ENCODE measurements at places on chromosomes 5 and 9.

DNA sequence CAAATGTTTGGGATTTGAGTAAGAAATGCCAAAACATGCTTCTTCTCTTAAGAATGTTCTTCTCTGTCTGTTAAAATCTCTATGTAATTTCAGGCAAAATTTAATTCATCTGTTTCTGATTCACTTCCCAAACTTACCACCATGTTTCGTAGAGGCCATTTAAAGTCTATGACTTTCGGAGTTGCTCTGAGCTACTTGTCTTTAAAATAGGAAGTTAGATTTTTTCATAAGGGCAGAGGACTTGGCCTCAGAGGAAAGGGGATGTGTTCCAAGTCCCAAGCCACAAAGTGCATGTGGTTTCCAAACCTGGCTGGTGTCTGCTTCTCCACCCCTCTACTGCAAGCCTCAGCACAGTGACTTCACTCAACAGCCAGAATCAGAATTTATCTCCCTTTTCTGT lies 111.3 kb upstream of the ADRA1B start:
- DNase-seq: no peak

DNA sequence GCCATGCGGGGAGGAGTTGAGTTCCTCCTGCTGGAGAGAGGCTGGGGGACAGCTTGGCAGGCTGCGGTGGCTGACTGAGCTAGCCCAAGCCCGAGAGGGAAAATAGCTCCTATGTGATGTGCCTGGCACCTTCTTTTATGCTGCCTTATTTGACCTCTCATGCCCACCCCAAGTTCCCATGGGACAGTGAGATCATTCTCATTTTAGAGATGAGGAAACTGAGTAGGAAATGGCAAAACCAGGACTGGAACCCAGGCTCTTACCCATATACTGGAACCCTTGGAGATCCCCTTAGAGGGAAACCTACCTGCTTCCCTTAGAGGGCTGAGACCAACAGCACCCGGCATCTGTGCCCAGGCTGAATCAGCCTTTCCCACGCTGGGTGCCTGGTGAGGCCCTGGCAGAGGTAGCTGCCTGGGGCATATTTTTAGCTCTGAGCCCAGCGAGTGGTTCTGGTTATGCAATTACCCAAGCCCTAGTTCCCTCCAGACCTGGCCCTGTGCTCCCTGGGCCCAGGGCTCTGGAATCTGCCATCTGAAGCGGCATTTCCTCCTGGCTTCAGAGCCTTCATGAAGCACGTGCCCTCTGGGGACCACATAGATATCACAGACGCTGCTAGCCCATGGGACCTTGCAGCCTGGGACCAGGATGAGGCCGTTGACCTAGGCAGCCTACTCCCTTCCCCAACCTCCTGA lies 23.6 kb downstream of the COL27A1 start:
- DNase-seq: no peak

DNA sequence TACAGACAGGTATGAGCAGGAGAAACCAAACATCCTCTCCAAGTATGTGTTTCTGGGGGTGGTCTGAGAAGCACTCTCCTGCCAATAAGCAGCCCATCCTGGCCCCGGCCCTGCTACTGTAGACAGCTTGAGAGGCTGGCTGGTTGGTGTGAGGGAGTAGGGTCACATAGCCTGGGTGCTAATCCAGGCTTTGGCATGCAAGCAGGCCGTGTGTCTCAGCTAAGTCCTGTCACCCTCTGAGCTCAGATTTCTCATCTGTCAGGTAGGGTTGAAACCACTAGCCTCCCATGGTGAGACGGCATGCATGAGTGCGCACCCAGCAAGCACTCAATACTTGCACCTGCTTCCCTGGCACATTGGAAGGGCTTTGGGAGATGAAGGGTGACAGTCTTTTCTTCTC lies 49.8 kb upstream of the PHYKPL start:
- no peak for DNase-seq

DNA sequence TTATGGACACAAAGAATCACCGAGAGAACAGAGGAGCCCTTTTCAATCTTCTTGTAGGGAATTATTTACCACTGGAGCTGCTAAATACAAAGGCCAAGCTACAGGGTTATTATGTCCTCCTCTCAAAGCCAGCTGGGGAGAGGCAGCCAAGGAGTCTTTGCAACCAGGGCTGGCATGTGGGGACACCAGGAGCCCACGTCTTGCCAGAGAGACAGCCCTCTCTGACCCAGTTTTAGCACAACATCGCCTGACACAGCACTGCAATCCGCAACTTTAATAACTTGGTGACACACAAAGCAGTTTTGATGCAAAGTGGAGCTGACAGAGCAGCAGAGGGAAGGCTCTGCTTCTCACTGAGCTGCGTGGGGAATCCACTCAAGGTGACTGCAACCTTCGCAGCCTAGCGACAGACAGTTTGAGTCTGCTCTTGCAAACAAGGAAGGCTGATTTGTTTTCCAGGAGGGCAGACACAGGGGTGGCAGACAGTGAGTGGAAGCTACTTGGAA lies 33.6 kb downstream of the TLR4 start:
- DNase-seq: no peak

DNA sequence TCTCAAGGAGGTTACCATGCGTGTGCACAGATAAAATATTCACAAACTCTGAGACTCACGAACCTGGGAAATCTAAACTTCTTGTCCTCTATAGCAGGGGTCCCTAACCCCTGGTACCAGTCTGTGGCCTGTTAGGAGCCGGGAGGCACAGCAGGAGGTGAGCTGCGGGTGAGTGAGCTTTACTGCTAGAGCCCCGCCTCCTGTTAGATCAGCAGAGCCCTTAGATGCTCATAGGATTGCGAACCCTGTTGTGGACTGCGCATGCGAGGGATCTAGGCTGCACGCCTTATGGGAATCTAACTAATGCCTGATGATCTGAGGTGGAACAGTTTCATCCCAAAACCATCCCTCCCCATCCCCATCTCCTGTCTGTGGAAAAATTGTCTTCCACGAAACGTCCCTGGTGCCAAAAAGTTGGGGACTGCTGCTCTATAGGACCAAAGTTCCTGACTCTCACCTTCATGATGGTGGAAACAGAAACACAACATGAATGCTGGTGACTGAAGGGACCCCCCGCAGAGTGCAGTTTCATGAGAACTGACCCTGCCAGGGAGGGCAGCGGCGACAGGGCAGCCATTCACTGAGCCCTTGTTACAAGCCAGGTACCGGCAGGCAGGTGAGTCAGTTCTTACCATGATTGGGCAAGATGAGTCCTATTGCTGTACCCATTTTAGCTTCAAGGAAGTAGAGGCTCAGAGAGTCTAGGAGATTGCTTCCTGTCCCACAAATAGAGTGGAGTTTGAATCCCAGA lies 181.9 kb downstream of the RGS3 start:
- DNase-seq: no peak

DNA sequence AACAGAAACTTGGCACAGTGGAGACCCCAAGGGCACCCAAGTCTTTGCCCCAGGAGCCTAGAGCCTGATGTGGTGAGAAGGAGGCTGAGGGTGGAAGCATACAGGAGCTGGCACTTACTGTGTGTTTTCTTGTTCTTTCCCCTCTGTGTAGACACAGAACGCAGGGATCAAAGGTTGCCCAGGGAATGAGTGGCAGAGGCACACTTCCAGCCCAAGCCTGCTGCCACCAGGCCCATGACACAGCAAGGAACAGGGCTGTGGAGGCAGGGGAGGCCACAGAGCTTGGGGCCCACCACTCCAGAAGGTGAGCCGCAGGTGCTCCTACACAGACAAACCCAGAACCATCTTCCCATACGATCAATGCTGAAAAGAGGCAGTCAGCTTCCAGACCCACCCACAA lies 73.9 kb upstream of the S1PR3 start:
- no peak for DNase-seq

DNA sequence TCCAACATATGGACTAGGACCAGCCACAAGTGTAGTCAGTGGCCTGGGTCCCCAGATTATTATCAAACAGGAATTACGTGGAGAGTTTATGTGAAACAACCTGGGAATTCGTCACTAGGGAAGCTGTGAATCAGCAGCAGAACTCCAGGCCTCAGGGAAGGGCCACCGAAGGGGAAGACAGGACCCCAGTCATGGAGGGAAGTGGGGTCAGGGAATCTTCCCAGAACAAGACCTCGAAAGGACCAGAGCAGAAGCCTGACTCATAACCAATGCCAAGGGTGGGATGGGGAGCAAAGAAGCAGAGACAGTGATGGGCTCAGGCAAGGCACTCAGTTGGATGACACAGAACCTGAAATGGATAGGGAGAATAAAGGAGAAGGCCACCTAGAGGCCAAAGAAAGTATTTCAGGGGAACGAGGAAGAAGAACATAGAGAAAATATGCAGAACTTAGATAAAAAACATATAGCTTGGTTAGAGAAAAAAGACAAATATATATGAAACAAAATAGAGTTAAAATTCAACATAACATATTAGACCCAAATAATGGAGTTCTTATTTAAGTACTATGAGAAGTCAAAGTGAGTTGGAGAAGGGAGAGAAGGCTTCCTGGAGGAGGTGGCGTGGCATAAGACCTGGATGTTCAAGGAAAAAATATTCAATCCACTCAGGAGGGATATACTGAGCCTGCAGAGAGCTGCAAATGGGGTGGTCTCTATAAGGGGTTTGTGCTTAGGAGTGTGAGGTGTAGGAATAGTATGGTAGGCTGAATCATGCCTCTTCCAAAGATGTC lies 66.7 kb upstream of the CAST start:
- no peak for DNase-seq

- DNase-seq: no peak
These were observed 91.4 kb downstream of the SLC12A2 start for GRCh38 chr5:128174951-128175350.

GRCh38 chr9:115396071-115396529 lies 278.1 kb upstream of the TNC start:
- no peak for DNase-seq

GRCh38 chr5:175800656-175801081 lies 70.7 kb upstream of the CPLX2 start:
- no peak for DNase-seq

DNA sequence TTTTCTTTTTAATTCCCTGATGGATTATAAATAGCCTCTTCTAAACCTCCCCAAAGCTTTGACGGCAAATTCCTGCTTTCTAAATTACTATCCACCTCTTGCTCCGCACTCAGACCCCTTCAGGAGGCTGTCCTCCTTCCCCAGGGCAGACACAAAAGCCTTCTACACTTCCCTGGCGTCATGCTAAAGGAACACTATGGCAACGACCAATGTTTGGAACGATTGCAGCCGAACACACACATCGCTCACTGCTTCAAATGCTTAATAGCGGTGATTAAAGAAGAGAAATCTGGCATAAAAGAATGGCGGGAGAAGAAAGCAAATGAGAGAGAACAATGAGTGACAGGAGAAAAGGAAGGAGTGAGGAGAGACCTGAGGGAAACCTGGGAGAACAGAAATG lies 297.3 kb downstream of the MLLT3 start:
- DNase-seq: no peak
